ENCODE measurements at places on chromosomes 3 and 15.

DNA sequence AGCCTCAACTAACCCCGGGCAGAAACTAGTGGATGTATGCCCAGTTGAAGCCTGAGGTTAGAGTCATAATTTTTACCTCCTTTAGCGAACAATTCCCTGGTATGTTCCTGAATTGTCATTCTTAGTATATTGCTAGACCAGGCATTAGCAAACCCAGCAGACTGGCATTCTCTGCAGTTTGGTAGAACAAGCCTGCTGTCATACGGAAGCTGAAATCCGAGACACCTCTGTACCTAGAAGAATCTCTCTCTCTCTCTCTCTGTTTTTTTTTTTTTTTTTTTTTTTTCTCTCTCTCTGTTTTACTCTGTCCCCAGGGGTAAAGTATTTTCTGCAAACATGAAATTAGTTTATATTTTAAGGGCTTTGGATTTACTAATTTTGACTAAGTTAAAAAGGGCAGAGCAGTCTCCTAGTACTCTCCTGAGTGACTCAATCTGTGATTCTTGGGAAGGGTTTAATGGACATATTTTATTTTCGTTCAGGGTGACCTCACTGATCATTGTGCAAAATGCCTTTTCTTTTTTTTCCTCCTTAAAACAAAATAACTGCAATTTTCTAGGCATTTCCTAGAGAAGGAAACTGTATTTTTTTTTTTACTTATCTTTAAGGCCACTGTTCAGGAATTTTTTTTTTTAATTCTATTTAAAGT, 133.6 kb upstream of the ICE2 start:
- no peak for DNase-seq

GRCh38 chr3:104520228-104520655, 846.5 kb upstream of the ALCAM start:
- no peak for DNase-seq

DNA sequence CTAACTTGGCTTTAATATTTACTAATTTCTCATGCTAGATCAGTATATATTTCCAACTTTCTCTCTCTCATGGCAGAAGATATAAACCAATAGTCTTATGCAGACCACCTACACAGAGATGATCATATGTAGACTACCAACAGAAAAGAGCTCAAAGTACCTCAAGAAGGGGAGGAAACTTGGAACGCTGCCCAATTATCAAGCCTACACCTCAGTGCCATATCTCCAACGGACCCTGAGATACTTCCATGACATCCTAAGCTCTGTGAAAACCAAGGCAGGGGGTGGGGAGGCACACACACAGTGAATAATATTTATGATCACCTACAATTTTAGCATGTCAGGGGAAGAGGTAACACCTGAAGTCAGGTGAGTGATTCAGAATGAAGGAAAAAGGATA, 100.6 kb downstream of the STAG1 start:
- DNase-seq, result no peak

DNA sequence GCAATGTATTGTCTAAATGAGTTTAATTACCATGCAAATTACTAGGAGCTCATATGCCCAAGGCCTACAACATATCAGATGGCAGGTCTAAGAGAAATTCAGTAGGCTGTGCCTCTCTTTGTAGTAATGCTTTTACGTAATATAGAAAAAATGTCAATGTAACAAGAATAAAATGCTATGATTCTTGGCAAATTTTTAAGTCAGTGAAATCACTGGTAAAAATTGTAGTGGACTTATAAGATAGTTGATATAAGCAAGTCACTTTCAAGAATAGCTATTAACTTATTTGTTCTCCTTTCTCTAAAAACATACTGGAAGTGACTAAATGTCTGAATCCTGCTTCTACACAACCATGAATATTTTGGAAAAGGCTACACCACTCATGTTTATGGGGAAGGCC, 707.8 kb downstream of the TUSC7 start:
- no peak for DNase-seq

DNA sequence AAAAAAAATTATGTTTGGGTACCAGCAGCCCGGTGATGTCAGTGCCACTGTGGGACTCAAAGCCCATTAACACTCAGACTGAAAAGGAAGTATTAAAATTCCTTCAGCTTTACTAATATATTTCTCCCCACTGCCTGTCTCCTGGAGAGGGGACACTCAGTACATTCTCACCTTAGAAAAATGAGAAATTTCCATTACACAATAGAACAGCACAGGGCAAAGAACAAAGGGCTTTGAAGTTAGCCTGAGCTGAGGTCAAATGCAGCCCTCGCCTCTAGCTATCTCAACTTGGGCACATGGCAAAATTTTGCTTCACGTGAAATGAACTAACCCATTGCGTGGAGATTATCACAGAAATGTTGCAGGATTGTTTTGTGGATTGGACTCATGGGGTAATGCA, 80.8 kb downstream of the RARB start:
- no peak for DNase-seq

DNA sequence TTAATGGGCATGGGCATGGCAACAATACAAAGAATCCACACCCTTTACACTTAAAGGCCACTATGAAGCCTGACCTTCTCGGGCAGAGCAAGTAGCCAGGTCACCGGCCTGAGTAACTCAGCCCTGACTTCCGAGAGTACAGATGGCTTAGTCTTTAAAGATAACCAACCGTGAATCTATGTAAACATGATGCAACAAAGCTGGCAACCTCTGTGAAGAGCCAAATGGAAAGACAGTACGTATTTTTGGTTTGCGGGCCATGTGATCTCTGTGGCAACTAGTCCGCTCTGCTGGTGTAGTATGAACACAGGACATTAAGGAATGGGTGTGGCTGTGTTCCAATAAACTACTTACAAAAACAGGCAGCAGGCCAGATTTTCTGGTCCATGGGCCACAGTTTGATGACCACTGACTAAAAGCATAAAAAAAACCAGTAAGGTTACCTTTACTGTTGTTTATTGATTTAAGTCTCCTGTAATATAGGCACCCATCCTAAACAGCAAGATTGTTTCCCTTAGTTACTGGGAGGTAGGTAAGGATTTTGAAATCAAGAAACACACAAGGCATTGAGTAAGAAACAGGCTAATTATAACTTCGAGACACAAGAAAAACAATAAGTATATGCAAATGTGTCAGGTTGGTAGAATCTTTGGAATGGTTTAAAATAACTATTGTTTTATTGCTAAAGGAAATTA, 14.5 kb downstream of the RIOX2 start:
- DNase-seq, result no peak

- no peak for DNase-seq
Measured at GRCh38 chr15:87827131-87827530, 429.4 kb downstream of the NTRK3 start.

All from activated T-cell treated with anti-CD3 and anti-CD28 coated beads, Interleukin-2, amount 50 U/mL, for 24 hours (primary cell).